ENCODE measurements at places on chromosomes 2 and 18. TPM values are rescaled to one million over a fixed set of nuclear protein-coding genes. Genes with fewer than 3 reads are reported as not detected.

- no peaks in the 10 kb centered on the region for H3K36me3 ChIP-seq
- H3K27me3 ChIP-seq = peaks cover 6% of the 10 kb centered on the region
- no peak for DNase-seq
- H3K27ac ChIP-seq = no peak overlapping the region
- H3K4me1 ChIP-seq = no peaks in the 10 kb centered on the region
These were observed 308.1 kb downstream of the GBX2 start for GRCh38 chr2:235860111-235860510.

- no peaks in the 10 kb centered on the region for H3K36me3 ChIP-seq
- no peaks in the 10 kb centered on the region for H3K27me3 ChIP-seq
- no peak overlapping the region for H3K4me3 ChIP-seq
- peaks cover 5% of the 10 kb centered on the region for H3K4me1 ChIP-seq
- DNase-seq = no peak
These were observed 163.2 kb downstream of the WDPCP start for GRCh38 chr2:63425079-63425416.

TDRD15 gene
- total RNA-seq = not detected

GRCh38 chr2:165863810-165864261 lies 69.8 kb upstream of the GALNT3 start:
- peak; percentile 11 for DNase-seq
- no peaks in the 10 kb centered on the region for H3K27me3 ChIP-seq
- H3K4me3 ChIP-seq = no peak overlapping the region
- H3K4me1 ChIP-seq = peaks cover 7% of the 10 kb centered on the region
- peaks cover 8% of the 10 kb centered on the region for H3K36me3 ChIP-seq

DNA sequence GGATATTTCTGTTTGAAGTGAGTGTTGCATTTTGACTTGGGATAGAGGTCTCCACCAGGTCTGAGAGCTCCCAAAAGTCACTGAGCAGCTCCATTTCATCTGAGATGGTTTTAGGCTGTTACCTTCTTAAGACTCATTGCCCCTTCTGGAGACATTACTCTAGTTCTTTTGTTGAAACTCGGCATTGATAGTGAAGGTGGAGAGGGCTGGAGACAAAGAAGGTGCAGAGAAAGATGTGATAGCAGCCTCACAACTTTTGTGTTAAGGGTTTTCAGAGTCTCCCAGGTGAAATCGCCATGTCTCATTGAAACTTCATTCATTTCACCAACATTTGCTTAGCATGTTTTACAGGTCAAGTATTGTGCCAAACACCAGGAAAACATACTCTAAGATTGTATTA lies 219.6 kb downstream of the INSIG2 start:
- no peak overlapping the region for H3K27ac ChIP-seq
- peaks cover 2% of the 10 kb centered on the region for H3K36me3 ChIP-seq
- no peak for DNase-seq
- H3K4me1 ChIP-seq = no peaks in the 10 kb centered on the region
- H3K4me3 ChIP-seq = no peak overlapping the region
- peaks cover 13% of the 10 kb centered on the region for H3K27me3 ChIP-seq

DYNC1I2 gene
- total RNA-seq = 49.3 TPM

DNA sequence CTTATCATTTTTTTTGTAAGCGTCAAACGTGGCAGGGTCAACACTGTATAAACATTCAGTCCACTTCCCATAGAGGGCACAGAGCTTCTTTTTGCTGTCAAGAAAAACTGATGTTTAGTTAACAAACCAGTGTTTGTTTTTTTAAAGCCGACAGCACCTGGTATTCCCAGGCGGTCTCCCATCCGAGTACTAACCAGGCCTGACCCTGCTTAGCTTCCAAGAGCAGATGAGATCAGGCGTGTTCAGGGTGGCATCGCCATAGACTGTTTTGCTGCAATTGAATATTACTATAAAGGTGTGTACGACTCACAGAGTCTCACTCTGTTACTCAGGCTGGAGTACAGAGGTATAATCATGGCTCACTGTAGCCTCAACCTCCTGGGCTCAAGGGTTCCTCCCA lies 31.5 kb downstream of the CABYR start:
- H3K27me3 ChIP-seq = peaks cover 3% of the 10 kb centered on the region
- DNase-seq = no peak
- peaks cover 2% of the 10 kb centered on the region for H3K36me3 ChIP-seq

DSG2 gene
- 0.18 TPM for total RNA-seq

DNA sequence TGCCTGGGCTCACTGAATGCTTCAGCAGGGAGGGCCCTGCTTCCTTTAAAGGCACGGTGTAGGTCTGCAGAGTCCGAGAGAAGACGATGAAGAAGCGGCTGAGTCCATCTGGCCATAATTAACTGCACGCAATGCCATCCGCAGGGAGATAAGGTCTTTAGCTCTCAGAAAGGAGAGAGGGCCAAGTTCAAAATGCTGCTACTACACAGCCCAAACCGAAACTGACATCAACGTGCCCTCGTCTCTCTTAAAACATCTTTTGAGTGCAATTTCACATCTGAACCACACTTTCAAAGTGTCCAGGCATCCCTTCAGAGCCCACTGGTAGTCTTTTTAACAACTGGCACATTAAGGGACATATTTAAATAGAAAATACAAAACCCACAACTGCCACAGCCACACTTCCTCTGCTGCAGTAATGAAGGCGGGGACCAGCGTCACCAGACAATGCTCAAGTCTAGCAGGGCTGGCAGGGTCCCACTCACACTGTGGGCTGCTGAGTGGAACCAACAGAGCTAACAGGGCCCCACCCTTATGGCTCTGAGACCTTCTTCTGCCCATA lies 35.8 kb downstream of the ST3GAL5 start:
- peaks cover 58% of the 10 kb centered on the region for H3K4me1 ChIP-seq
- H3K4me3 ChIP-seq = peak overlapping the region; percentile 82
- peaks cover 38% of the 10 kb centered on the region for H3K36me3 ChIP-seq
- H3K27me3 ChIP-seq = no peaks in the 10 kb centered on the region
- H3K27ac ChIP-seq = peak overlapping the region; percentile 99

GRCh38 chr2:11537951-11538350 lies 4.1 kb downstream of the GREB1 start:
- no peak for DNase-seq
- no peaks in the 10 kb centered on the region for H3K36me3 ChIP-seq
- H3K4me1 ChIP-seq = no peaks in the 10 kb centered on the region

LYG1 gene
- 1.5 TPM for total RNA-seq

DNA sequence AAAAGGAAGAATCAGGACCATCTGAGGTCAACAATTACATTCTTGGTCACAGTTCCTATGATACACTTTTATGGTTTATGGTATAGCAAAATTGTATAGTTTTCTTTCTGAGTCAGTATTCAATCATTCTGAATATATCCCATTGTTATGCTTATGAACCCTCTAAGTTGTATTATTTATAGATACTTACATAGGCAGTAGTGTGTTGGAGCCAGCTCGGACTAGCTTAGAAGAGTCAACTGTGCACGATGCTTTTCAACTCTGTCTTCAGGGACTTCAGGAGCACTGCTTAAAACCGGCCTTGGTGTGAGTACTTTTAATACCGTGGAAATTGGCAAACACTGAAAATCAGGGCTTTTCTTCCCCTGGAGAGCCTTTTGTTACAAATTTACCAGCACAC lies 215.7 kb downstream of the IKZF2 start:
- no peaks in the 10 kb centered on the region for H3K4me1 ChIP-seq
- peaks cover 2% of the 10 kb centered on the region for H3K27me3 ChIP-seq
- H3K27ac ChIP-seq = no peak overlapping the region

DNA sequence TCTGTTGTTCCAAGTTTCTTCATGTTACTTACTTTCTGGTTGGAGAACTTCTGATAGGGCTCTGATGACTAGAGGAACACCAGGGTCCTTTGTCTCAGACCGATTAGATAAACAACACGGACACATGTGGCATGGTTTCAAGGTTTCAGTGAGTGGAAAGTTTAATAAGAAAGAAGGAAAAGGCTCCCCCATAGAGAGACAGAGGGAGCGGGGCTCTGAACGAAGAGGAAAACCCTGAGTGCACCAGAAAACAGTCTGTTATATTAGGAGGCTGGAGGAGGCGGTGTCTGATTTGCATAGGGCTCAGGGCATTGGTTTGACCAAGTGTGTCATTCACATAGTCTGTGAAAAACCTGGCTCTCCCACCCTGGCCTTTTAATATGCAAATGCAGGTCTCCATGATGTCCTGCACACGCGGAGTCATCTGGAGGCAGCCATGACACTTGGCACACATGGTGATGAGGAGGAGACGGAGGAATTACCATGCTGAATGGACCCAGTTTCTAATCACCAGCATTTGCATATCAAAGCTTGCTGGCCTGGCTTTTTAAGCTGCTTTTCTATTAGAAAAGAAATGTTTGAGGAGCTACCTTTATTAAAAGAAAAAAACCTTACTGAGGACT lies 94.2 kb downstream of the PTPN4 start:
- no peak overlapping the region for H3K4me3 ChIP-seq
- H3K4me1 ChIP-seq = peaks cover 13% of the 10 kb centered on the region
- DNase-seq = no peak
- H3K27me3 ChIP-seq = no peaks in the 10 kb centered on the region

DNA sequence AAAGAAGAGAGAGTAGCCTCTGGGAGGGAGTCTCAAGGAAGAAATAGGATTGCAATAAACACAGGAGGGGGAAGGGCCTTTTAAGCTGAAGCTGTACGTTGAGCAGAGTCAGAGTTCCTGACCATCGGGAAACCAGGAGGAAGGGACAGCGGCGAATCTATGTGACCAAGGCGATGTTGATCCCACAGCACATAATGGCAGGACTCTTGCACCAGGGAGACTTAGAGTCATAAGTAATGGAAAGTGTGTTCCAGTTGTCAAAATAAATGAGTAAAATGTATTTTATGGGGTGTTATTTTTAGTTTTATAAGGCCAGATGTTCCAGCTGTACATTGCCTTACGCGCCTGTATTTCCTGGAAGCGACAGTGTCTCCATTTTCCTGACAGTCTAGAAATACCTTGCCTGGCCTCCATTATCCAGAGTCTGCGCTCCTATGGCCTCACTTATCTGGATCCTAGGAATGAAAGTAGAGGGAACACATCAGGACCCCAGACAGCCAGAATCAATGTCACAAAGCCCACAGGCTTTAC lies 152.8 kb upstream of the COPS8 start:
- peaks cover 8% of the 10 kb centered on the region for H3K27me3 ChIP-seq
- no peak overlapping the region for H3K27ac ChIP-seq
- no peaks in the 10 kb centered on the region for H3K4me1 ChIP-seq
- H3K4me3 ChIP-seq = no peak overlapping the region

GRCh38 chr2:209614690-209615369 lies 156.8 kb upstream of the UNC80 start:
- no peaks in the 10 kb centered on the region for H3K4me1 ChIP-seq
- no peak overlapping the region for H3K4me3 ChIP-seq
- H3K27me3 ChIP-seq = no peaks in the 10 kb centered on the region
- no peak for DNase-seq
- no peak overlapping the region for H3K27ac ChIP-seq

- H3K4me3 ChIP-seq = no peak overlapping the region
- H3K4me1 ChIP-seq = no peaks in the 10 kb centered on the region
- DNase-seq = no peak
- H3K27ac ChIP-seq = no peak overlapping the region
- H3K36me3 ChIP-seq = no peaks in the 10 kb centered on the region
These were observed 143.4 kb downstream of the ADCYAP1 start for GRCh38 chr18:1048032-1048431.

GRCh38 chr2:73933194-73933593 lies 6.5 kb downstream of the DGUOK start:
- H3K27ac ChIP-seq = peak overlapping the region; percentile 61
- H3K36me3 ChIP-seq = peaks cover 48% of the 10 kb centered on the region
- no peak for DNase-seq
- H3K4me1 ChIP-seq = peaks cover 70% of the 10 kb centered on the region
- H3K27me3 ChIP-seq = no peaks in the 10 kb centered on the region

- DNase-seq = no peak
- H3K36me3 ChIP-seq = no peaks in the 10 kb centered on the region
- no peaks in the 10 kb centered on the region for H3K4me1 ChIP-seq
- no peak overlapping the region for H3K4me3 ChIP-seq
These were observed 100.8 kb upstream of the HAAO start for GRCh38 chr2:42893047-42893758.

Measured in activated T-helper 1 cell treated with anti-CD3 and anti-CD28 coated beads, Interleukin-12 subunit alpha, Interleukin-12 subunit beta, Interleukin-2, Interleukin-4 antibody, amounts not matched to agents 30 ng/mL and 10 ng/mL and 1 ng/mL, durations not matched to agents 14 hours and 24 hours and 36 hours (primary cell).